ENCODE measurements at places on chromosomes 7 and 10. TPM values are rescaled to one million over a fixed set of nuclear protein-coding genes. Genes with fewer than 3 reads are reported as not detected.

- no peaks in the 10 kb centered on the region for H3K36me3 ChIP-seq
- no peaks in the 10 kb centered on the region for H3K4me1 ChIP-seq
These were observed 116.7 kb downstream of the SLC25A40 start for GRCh38 chr7:87759501-87759900.

- H3K4me3 ChIP-seq, result no peak overlapping the region
- H3K36me3 ChIP-seq, result no peaks in the 10 kb centered on the region
- DNase-seq, result no peak
- H3K27me3 ChIP-seq, result peaks cover 3% of the 10 kb centered on the region
These were observed 29.3 kb downstream of the PLEKHS1 start for GRCh38 chr10:113780681-113781250.

- H3K27ac ChIP-seq, result no peak overlapping the region
- H3K4me3 ChIP-seq, result no peak overlapping the region
- no peaks in the 10 kb centered on the region for H3K36me3 ChIP-seq
- H3K4me1 ChIP-seq, result no peaks in the 10 kb centered on the region
These were observed 17.0 kb downstream of the PKD1L1 start for GRCh38 chr7:47931005-47932004.

- no peak overlapping the region for H3K27ac ChIP-seq
- no peak overlapping the region for H3K4me3 ChIP-seq
- no peaks in the 10 kb centered on the region for H3K36me3 ChIP-seq
- H3K27me3 ChIP-seq, result no peaks in the 10 kb centered on the region
- no peaks in the 10 kb centered on the region for H3K4me1 ChIP-seq
These were observed 415.8 kb upstream of the SEMA3A start for GRCh38 chr7:84610390-84610789.

- no peaks in the 10 kb centered on the region for H3K36me3 ChIP-seq
- H3K4me3 ChIP-seq, result no peak overlapping the region
- DNase-seq, result no peak
- no peak overlapping the region for H3K27ac ChIP-seq
- no peaks in the 10 kb centered on the region for H3K27me3 ChIP-seq
These were observed 89.8 kb upstream of the LRRTM3 start for GRCh38 chr10:66836057-66836456.

DNA sequence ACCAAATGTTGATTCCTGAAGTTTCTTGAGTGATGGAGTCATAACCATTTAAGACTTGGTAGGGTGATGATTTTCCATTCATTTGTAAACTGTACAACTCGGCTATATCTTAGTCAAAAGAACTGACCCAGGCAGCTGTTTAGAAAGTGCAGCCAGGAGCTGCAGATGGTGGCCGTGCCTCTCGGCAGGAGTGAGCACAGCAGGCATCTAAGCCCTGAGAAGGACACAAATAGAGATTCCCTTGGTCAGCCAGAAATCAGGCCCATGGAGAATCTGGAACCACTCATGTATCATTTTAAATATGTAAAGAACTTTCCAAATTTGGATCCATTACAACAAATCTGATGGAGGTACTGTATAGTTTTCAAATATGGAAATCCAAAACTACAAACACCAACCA is 177.0 kb upstream of the AKR1E2 start:
- H3K27ac ChIP-seq, result no peak overlapping the region
- H3K4me1 ChIP-seq, result no peaks in the 10 kb centered on the region
- H3K4me3 ChIP-seq, result no peak overlapping the region
- H3K27me3 ChIP-seq, result no peaks in the 10 kb centered on the region

DNA sequence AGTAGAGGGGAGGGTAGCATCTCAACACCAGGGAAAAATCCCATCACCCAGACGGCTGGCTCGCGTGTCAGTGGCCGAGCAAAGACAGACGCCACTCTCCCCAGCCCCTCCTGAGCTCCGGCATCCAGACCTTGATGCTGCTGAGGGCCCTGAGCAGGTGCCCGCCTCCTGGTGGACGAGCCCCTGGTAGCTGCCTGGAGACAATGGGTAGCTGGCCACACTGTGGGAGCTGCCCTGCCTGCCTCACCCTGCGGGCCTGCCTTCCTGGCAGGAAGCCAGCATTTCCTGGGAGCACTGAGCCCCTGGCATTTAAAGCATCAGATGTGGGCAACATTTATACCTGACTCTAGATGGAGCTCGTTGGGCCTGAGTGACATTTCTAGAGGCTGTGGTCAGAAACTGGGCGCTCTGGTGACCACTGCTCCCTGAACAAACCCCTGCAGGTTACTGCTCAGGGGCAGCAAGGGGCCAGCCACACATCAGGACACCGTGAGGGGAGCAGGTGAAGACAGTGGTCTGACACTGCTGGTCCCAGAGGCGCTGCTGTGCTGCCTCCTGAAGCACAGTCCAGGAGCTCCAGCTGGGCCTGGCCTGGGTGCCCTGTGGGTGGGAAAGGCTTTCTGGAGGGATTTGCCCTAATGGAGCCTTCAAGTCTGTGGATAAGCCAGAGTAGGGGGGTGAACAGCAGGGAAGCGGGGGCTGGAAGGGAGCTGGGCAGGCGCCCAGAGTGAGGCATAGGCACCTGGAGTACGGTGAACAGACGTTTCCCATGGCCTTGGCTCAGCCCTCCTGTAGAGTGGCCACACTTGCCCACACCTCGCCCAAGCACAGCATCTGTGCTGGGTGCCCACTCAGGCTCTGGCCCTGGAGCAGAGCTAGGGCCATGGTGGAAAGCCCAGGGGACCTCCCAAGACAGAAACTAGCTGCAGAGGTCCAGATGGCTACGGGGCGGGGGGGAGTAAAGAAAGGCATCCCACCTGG is 138.7 kb downstream of the MAPK8 start:
- H3K36me3 ChIP-seq, result no peaks in the 10 kb centered on the region
- H3K4me1 ChIP-seq, result no peaks in the 10 kb centered on the region
- H3K27ac ChIP-seq, result no peak overlapping the region
- no peaks in the 10 kb centered on the region for H3K27me3 ChIP-seq
- DNase-seq, result no peak

DNA sequence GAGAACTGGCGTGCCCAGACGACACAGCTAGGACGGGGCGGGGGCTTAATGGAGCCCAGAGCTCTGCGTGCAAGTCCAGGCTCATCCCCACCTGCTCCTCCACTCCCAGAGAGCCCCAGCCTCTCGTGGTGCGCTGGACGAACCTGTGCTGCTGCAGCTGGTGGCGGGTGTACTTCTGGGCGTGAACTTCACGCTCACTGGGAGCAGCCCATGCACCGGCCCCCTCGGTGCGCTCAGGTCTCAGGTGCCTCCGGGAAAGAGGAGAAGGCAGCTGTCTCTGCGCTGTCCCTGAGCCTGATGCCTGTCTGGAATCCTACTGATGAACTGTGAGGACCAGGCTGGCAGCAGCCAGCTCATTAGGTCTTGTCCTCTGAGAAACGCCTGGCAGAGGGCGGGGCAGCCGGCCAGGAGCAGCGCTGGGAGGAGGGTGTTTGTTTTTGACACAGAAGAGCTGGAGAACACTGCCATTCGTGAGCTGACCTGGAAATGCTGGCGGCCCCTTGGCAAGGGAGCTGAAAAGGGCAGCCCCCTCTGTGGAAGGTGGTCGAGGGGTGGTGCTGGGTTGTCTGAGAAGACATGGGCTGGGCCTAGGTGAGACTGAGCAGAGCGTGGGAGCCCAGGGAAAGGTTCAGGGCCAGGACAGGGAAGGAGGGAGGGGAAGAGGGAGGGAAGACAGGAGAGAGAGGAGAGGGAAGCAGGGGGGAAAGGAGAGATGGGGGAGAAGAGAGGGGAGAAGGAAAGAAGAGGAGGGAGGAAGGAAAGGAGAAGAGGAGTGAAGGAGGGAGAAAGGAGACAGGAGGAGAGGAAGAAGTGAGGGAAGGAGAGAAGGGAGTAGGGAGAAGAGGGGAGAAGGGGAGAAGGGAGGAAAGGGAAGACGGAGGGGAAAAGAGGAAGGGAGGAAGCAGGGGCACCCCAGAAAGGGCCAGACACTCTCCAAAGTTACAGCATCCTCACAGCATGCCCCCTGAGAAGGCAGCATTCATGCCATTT is 53.5 kb upstream of the TNS3 start:
- H3K4me1 ChIP-seq, result no peaks in the 10 kb centered on the region
- H3K27me3 ChIP-seq, result no peaks in the 10 kb centered on the region
- no peak overlapping the region for H3K4me3 ChIP-seq

- H3K27me3 ChIP-seq, result no peaks in the 10 kb centered on the region
- no peaks in the 10 kb centered on the region for H3K4me1 ChIP-seq
- DNase-seq, result no peak
- no peak overlapping the region for H3K27ac ChIP-seq
- H3K4me3 ChIP-seq, result no peak overlapping the region
- no peaks in the 10 kb centered on the region for H3K36me3 ChIP-seq
These were observed 19.1 kb upstream of the DNAAF5 start for GRCh38 chr7:707296-708000.

DNA sequence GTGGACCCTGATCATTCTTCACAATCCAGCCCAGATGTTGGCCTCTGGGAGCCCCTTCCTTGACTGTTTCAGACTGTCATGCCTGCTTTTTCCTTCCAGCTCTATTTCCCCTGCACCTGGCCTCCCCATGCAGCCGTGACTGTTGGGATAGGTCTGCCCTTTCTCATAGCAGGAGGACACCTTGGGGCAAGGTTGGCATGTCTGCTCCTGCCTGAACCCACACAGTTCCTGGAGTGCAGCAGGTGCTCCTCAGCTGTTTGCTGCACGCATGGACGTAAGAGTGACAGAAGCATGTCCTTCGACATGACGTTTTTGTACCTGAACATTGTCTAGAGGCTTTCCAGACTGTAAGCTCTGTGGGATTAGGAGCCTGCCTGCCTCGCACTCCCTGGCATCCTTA is 24.0 kb downstream of the POR start:
- H3K4me1 ChIP-seq, result no peaks in the 10 kb centered on the region
- H3K27ac ChIP-seq, result no peak overlapping the region
- DNase-seq, result no peak
- no peaks in the 10 kb centered on the region for H3K36me3 ChIP-seq

DNA sequence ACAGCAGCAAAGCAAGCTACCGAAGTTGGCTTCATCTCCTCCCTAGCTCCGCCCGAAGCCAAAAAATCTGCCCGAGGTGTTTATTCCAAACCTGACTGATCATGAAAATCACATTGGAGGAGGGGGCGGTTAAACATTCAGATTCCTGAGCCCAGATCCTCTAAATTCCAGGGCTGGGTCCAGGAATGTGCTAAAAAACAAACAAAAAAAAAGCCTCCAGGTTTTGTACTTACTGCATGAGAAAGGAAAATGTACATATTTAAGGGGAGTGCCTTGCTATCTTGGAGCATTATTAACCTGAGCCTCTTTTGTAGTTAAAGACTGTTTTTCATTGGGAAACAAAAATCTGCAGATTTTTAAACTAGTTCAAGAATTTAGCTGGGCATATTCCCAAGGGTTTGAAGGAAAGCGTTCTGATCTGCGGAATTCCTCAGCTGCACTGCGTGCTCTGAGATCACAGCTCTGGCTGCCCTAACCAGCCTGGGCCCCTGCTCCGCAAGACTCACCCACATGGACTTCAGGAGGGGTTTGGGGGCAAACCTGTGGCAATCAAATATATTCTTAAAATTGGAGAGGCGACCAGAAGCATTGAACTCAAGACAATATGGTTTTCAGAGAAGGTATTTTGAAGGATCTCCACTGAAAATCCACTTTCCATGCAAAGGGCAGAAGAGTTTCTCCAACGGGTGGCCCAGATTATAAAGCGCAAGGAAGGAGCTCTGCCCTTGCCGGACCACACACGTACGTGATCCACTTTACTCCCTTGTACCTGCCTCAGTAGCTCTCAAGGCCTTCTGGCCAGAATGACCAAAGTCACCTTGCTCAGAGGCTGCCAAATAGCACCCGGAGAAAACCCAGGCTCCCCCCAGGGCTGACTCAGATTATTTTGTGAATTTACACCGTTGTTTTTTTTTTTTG is 10.0 kb upstream of the TNS3 start:
- H3K4me3 ChIP-seq, result no peak overlapping the region
- H3K4me1 ChIP-seq, result no peaks in the 10 kb centered on the region
- no peaks in the 10 kb centered on the region for H3K36me3 ChIP-seq
- H3K27me3 ChIP-seq, result no peaks in the 10 kb centered on the region
- no peak for DNase-seq

DNA sequence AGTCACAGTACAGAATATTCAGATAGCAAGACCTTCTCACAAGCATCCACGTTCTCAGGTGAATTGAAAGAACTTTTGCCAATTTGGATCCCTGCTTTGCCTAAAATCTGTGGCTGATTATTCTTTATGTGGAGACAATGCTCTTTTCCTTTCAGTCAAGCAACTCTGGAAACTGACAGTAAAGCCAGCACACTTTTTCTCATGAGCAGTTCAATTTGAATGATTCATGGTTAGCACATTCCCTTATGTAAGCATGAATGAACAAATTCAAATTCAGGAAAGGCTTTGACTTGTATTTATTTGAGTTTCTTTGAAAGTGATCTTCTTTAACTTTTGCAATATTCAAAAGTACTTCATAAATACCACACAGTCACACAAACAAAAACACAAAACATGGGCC is 57.6 kb downstream of the MEOX2 start:
- H3K36me3 ChIP-seq, result no peaks in the 10 kb centered on the region
- no peak overlapping the region for H3K27ac ChIP-seq
- H3K4me1 ChIP-seq, result no peaks in the 10 kb centered on the region
- no peak overlapping the region for H3K4me3 ChIP-seq
- no peak for DNase-seq

DNA sequence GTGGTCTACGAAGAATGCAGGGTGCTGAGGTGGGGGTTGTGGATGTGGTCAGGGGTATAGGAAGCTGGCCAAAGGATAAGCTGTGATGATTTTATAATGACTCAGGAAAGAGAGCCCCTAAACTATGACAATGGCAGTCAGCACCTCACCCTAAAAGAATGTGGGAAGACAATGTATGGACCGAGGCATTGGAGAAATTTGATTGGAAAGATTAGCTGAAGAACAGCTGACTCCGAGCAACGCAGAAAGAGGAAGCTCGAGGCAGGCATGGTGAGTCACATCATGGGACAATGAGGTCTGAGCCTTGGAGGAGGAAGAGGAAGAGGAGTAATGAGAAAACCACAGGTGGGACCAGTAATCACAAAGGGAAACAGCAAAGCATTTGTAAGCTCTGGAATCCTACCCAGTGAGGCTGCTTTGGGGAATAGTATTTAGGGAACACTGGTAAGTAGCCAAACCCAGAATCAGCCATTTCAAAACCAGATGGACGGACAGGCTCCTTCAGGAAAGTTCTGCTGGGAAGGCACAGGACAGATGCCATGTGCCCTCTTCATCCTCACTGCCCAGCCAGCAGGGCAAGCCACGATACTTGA is 295.4 kb downstream of the PRPF18 start:
- no peak overlapping the region for H3K27ac ChIP-seq
- no peak for DNase-seq
- no peaks in the 10 kb centered on the region for H3K4me1 ChIP-seq

Gene OPALIN
- total RNA-seq, result not detected

Gene OGA
- 95.8 TPM for total RNA-seq

Gene HMX3
- not detected for total RNA-seq

Gene LRRC17
- not detected for total RNA-seq

Gene SPDYE8
- not detected for total RNA-seq

Gene CALML5
- total RNA-seq, result not detected

Gene PPIF
- 173 TPM for total RNA-seq

Gene SEC31B
- total RNA-seq, result 15.8 TPM

Gene CPVL
- total RNA-seq, result 1.3 TPM

Gene GSTO2
- total RNA-seq, result 0.93 TPM

Gene R3HCC1L
- total RNA-seq, result 24.6 TPM

Gene CDC14C
- total RNA-seq, result not detected

All from CD8-positive, alpha-beta memory T cell (primary cell).